LoVo (cell line): ENCODE measurements at places on chromosomes 6 and 20.
A peak's percentile ranks its signal among the peaks of the same experiment; 100 is the strongest.

DNA sequence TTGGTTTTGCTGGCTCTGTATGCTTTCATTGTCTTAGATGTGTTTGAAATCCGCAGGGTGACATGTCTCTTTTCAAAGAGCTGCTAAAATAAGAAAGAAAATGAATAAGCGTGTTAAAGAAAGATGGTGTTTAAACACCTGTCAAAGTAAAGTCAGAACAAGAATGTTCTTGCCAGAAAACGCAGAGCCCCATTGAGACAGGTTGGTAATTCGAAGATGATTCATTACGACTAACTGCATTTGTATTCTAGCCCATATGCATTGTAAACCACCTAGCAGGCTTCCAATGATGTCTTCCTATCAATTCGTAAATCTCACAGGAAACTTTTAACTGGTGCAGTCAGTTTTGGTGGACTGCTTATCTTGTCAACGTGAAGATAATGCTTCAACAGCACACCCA, 16.8 kb downstream of the PHACTR2 start:
- DNase-seq: no peak

DNA sequence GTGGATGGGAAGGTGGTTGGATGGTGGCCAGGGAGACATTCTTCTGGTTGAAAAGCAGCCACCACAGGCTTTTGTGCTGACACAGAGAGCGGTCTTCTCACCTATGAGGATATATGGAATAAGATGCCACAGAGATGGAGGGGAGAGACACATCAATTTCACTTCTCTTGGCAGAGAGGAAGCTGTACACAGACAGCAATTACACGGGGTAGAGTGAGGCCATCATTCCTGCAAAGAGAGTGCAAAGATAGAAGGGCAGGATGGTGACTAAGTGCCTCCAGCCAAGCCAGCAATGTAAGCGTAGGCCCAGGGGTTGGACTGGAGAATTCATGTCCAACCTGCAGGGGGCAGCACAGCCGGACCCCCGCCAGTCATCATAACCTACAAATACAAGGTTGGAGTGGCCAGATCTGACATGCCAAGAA, 56.4 kb downstream of the NRN1 start:
- peak; percentile 4 for DNase-seq

GRCh38 chr6:17580518-17581048, 19.5 kb upstream of the FAM8A1 start:
- DNase-seq: peak; percentile 33

GRCh38 chr6:33992191-33992590, 153.7 kb downstream of the GRM4 start:
- DNase-seq: no peak

DNA sequence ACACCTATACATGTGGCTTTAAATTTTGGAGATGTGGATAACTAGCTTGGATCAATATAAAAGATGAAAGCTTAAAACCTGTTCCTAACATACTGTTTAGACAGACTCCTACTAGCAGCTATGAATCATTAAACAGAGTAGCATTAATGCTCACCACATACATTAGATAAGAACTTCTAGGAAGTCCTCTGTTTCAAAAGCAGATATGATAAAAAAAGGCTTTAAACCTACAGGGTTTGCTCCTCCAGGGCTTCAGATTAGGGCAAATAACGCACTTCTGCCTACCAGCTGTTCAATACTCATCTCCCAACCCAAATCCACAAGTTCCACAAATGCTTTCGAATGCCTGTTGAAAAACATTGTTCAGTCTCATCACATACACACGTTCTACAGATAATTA, 1.5 kb downstream of the REPS1 start:
- DNase-seq: peak; percentile 23

DNA sequence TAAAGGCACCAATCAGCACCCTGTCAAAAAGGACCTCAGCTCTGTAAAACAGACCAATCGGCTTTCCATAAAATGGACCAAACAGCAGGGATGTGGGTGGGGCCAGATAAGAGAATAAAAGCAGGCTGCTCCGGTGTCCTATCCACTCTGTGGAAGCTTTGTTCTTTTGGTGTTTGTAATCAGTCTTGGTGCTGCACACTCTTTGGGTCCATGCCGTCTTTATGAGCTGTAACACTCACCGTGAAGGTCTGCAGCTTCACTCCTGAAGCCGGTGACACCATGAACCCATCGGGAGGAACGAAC, 7.3 kb upstream of the PXDC1 start:
- no peak for DNase-seq
